Pericardium fibroblast (primary cell): ENCODE measurements at places on chromosomes 2 and 18. TPM values are rescaled to one million over a fixed set of nuclear protein-coding genes. Genes with fewer than 3 reads are reported as not detected.

Gene SLC23A3
- 0.09 and 0.12 TPM in 2 replicates for total RNA-seq

Gene PROM2
- total RNA-seq, result 0.09 and 0.12 TPM in 2 replicates

Gene NEB
- total RNA-seq, result 0.12 and 3.5 TPM in 2 replicates

Gene FAM124B
- total RNA-seq, result not detected in 2 replicates

Gene CHCHD5
- total RNA-seq, result 8.8 and 33.1 TPM in 2 replicates

Gene NFATC1
- total RNA-seq, result 7.5 and 8.3 TPM in 2 replicates

Gene CFAP65
- total RNA-seq, result not detected in 2 replicates

Gene FAM110C
- 0.82 TPM in 1 of 2 replicates, not detected in the other for total RNA-seq

Gene AOX1
- 50.3 and 89.5 TPM in 2 replicates for total RNA-seq

Gene CDH20
- total RNA-seq, result 0.43 and 2.9 TPM in 2 replicates

Gene DNAJC5G
- not detected in 2 replicates for total RNA-seq

Gene IL1RN
- not detected in 2 replicates for total RNA-seq

Gene FAHD2A
- 17.1 and 22.5 TPM in 2 replicates for total RNA-seq

Gene KIF5C
- 0.34 TPM in 1 of 2 replicates, not detected in the other for total RNA-seq
